ENCODE measurements at places on chromosomes 7 and 10.

DNA sequence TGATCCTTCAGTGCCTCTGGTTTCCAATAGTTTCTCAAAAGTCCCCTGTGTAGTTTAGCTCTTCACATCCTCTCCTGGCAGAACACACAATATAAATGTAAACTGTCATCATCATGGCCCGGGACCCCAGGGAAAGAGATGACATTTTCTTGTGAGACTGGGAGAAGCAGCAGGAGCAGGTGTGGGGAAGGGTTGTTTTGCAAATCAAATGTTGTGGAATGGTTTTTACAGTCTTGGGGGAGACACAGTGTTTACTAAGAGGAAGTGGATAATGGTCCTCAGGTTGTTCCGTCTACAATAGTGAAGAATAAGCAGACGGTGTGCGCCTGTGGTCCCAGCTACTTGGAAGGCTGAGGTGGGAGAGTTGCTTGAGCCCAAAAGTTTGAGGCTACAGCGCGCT is 159.1 kb downstream of the SEC23IP start:
- peaks cover 24% of the 10 kb centered on the region for H3K27me3 ChIP-seq
- H3K4me1 ChIP-seq, result no peaks in the 10 kb centered on the region
- no peaks in the 10 kb centered on the region for H3K36me3 ChIP-seq
- H3K4me3 ChIP-seq, result no peak overlapping the region
- no peak for DNase-seq
- no peak overlapping the region for H3K27ac ChIP-seq

GRCh38 chr7:544338-545221 is 24.9 kb upstream of the PDGFA start:
- H3K27ac ChIP-seq, result no peak overlapping the region
- peaks cover 10% of the 10 kb centered on the region for H3K36me3 ChIP-seq
- peaks cover 6% of the 10 kb centered on the region for H3K4me1 ChIP-seq
- H3K27me3 ChIP-seq, result no peaks in the 10 kb centered on the region
- no peak for DNase-seq

DNA sequence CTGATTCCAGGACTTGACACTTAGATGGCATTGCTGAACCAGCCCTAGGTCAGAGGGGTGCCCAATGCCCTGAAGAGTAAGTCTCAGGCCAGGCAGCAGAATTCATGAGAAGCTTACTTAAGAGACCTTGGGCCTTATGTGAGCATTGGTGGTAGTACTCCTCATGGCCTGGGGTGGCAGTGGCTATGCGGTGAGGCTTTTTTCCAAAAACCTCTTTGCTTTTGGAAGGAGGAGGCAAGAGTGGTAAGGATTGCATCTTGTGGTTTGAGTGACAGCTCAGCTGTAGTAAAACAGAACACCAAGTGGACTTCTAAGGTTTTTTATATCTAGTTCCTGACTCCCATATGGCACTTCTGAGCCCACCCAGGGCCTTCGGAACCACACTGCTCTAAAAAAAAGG is 459.0 kb upstream of the STEAP1 start:
- no peak overlapping the region for H3K27ac ChIP-seq
- H3K27me3 ChIP-seq, result no peaks in the 10 kb centered on the region
- no peaks in the 10 kb centered on the region for H3K4me1 ChIP-seq
- H3K4me3 ChIP-seq, result no peak overlapping the region
- no peak for DNase-seq
- H3K36me3 ChIP-seq, result no peaks in the 10 kb centered on the region

- peaks cover 76% of the 10 kb centered on the region for H3K4me1 ChIP-seq
- peak overlapping the region; percentile 75 for H3K4me3 ChIP-seq
- no peaks in the 10 kb centered on the region for H3K27me3 ChIP-seq
- no peak for DNase-seq
- H3K27ac ChIP-seq, result peak overlapping the region; percentile 89
- no peaks in the 10 kb centered on the region for H3K36me3 ChIP-seq
These were observed 79.6 kb upstream of the LRRC4 start for GRCh38 chr7:128110641-128111364.

- H3K27ac ChIP-seq, result no peak overlapping the region
- no peak overlapping the region for H3K4me3 ChIP-seq
- no peaks in the 10 kb centered on the region for H3K36me3 ChIP-seq
- peaks cover 3% of the 10 kb centered on the region for H3K27me3 ChIP-seq
- H3K4me1 ChIP-seq, result peaks cover 1% of the 10 kb centered on the region
These were observed 30.6 kb upstream of the GDI2 start for GRCh38 chr10:5843686-5844344.

- no peaks in the 10 kb centered on the region for H3K4me1 ChIP-seq
- no peak for DNase-seq
- H3K27ac ChIP-seq, result no peak overlapping the region
- H3K27me3 ChIP-seq, result peaks cover 9% of the 10 kb centered on the region
These were observed 50.0 kb downstream of the JAKMIP3 start for GRCh38 chr10:132115732-132116131.

- H3K36me3 ChIP-seq, result no peaks in the 10 kb centered on the region
- peaks cover 14% of the 10 kb centered on the region for H3K4me1 ChIP-seq
- H3K4me3 ChIP-seq, result no peak overlapping the region
- H3K27me3 ChIP-seq, result no peaks in the 10 kb centered on the region
These were observed 9.3 kb downstream of the RPP38 start for GRCh38 chr10:15106352-15107013.

DNA sequence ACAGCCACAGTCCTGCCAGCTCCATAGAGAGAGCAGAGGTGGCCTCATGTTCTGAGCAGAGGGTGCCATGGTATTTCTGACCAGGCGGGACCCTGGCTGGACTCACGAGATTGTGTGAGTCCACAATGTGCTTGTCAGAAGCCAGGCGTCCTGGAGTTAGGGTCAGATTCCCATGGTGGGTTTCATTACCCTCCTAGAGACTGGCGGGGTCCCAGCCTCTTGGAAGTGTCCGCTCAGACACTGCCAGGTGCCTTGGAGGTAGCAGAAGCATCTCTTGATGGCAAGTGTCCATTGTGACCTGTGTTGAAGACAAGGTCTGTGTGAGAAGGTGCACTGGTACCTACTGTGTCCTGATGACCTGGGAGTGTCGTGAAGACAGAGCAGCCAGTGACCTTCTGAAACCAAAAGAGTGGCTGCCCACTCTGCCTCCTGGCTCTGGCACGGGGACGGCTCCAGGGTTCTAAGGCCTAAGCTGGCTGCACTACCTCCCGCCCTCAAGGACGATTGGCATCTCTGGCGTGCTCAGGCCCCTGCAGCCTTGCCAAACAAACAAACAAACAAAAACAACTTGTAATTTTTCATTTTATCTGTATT is 56.8 kb downstream of the MGMT start:
- DNase-seq, result no peak
- no peaks in the 10 kb centered on the region for H3K27me3 ChIP-seq
- H3K4me3 ChIP-seq, result no peak overlapping the region
- no peak overlapping the region for H3K27ac ChIP-seq
- peaks cover 49% of the 10 kb centered on the region for H3K36me3 ChIP-seq
- H3K4me1 ChIP-seq, result no peaks in the 10 kb centered on the region

DNA sequence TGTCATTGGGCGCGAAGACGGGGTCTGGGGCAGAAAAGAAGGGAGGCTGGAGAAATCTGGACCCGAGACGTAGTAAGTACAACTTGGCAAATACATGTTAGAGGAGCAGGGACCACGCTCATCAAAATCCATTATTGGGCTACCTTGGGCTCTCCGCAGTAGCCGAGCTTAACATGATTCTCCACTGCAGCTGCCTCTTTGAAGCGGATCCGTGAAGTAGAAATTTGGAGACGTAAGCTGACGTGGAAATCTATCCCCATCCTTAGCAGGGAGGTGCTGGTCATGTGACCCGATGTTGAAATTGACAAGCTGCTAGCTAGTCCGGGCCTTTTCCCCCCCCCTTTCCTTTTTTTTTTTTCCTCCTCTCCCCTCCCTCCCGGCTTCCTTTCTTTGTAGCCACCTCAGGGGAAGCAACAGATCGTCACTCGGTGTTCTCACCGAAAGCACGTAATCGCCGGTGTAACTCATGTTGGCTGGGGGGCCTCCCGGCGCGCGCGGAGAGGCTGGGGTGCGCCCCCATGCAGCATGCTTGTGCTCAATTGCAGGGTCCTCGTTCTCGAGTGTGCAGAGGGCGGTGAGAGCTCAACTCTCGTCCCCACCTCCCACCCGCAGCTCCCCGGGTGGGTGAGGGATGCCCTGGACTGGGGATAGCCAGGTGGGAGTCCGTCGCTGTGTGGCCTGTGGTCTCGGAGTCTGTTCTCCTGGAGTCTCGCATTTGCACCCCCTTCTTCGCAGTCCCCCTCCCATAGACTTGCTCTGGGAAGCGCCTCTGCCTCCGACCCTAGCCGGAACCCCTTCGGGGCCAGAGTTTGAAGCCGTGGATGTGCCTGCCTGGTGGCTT is at the start of gene HOXA11:
Gene HOXA11, minus strand, starts transcription at position 220 of the 841 bp plus-strand sequence. Its CDS starts 88 bp downstream, at position 132.
- H3K36me3 ChIP-seq, result peaks cover 9% of the 10 kb centered on the region
- H3K27ac ChIP-seq, result peak within 1 kb of the TSS; percentile 17
- no peak for DNase-seq
- peaks cover 58% of the 10 kb centered on the region for H3K27me3 ChIP-seq
- peak within 1 kb of the TSS; percentile 70 for H3K4me3 ChIP-seq

GRCh38 chr10:122087436-122087835 is 98.5 kb downstream of the TACC2 start:
- H3K36me3 ChIP-seq, result no peaks in the 10 kb centered on the region
- H3K27ac ChIP-seq, result no peak overlapping the region
- no peaks in the 10 kb centered on the region for H3K27me3 ChIP-seq
- DNase-seq, result no peak
- no peaks in the 10 kb centered on the region for H3K4me1 ChIP-seq
- H3K4me3 ChIP-seq, result no peak overlapping the region

DNA sequence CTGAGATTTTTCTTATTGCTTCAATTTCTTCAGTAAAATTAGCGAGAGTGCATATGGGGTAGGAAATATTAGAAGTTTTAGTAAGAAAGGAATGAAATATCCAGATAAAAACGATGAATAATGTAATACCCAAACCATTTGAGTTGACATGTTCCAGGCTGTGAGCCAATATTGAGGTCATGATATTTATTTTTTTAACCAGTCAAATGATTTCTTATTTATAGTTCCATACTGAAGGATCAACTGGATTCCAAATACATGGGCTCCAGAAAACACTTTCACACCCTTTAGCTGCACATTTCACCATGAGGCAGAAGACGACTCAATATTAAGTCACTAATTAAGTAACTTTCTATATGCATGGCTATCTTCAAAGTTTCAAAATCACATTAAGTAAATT is 312.5 kb downstream of the PPP1R3A start:
- no peak overlapping the region for H3K4me3 ChIP-seq
- H3K4me1 ChIP-seq, result no peaks in the 10 kb centered on the region
- H3K27me3 ChIP-seq, result no peaks in the 10 kb centered on the region
- no peak for DNase-seq
- H3K36me3 ChIP-seq, result no peaks in the 10 kb centered on the region

Measured in naive thymus-derived CD8-positive, alpha-beta T cell (primary cell).